Activated naive CD4-positive, alpha-beta T cell (primary cell): ENCODE measurements at places on chromosomes 6 and 20.

- DNase-seq, result no peak
These were observed 622 bp upstream of the KIZ start for GRCh38 chr20:21125072-21125848.

GRCh38 chr20:2845607-2846006 is 5.1 kb downstream of the VPS16 start:
- no peak for DNase-seq

DNA sequence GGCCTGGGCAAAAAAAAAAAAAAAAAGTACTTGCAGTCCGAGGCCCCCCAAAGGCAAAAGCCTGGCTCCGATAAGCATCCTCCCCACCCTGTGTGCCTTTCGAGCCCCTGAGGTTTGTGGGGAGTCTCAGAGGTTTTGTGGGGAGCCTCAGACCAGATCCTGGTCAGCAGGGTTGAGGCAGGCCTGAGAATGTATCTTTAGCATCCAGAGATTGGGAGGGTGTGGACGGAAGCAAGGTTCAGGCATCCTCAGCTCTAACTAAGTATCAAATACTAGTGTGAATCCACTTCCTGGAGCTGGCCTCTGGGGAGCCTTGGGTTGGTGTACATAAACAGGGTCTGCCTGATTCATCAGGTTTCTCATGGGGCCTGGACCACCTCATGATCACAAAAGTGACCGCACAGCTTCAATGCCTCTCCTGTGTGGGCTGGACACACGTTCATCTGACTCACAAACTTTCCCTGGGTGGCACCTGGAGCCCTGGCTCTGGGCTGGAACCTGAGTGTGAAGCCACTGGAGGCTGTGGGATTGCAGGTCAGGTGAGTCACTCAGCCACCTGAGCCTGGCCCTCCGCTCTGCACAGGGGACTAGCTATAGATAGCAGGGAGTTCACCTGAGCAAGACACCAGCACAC is 24.4 kb downstream of the PCMTD2 start:
- DNase-seq, result no peak

DNA sequence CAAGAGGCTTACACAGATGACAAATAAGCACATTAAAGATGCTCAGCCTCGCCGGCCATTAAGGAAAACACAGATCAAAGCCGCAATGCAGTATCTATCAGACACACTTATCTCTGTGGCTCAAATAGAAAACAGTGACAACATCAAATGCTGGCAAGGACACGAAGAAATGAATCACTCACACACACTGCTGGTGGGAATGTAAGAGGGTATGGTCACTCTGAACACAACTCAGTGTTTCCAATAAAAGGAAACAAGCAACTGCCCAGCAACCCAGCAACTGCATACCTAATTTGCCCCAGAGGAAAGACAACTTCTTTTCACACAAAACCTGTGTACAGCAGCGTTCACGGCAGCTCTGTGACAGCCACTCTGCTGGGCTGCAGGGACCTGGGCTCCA is 155.8 kb downstream of the WDR27 start:
- no peak for DNase-seq

- DNase-seq, result no peak
These were observed 11.6 kb upstream of the MAK start for GRCh38 chr6:10849901-10850300.

DNA sequence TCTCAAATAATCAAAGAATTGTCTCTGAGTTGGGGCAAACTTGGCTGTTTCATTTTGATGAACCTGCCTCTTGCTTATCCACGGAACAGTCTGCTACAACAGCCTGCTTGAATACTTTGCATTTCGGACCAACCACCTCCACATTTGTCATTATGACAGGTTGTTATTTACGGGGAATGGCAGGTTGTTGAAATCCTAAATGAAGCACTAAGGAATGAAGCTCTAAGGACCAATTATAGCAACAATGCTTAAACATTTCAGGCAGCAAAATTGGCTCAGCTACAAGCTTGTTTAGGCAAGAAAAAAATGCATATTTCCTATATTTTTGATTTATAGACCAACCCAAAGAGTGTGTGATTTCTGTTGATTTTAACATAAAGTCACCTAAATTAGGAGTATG is 84.5 kb downstream of the MAP3K7 start:
- no peak for DNase-seq

GRCh38 chr6:107369493-107369892 is 89.9 kb downstream of the PDSS2 start:
- DNase-seq, result no peak

DNA sequence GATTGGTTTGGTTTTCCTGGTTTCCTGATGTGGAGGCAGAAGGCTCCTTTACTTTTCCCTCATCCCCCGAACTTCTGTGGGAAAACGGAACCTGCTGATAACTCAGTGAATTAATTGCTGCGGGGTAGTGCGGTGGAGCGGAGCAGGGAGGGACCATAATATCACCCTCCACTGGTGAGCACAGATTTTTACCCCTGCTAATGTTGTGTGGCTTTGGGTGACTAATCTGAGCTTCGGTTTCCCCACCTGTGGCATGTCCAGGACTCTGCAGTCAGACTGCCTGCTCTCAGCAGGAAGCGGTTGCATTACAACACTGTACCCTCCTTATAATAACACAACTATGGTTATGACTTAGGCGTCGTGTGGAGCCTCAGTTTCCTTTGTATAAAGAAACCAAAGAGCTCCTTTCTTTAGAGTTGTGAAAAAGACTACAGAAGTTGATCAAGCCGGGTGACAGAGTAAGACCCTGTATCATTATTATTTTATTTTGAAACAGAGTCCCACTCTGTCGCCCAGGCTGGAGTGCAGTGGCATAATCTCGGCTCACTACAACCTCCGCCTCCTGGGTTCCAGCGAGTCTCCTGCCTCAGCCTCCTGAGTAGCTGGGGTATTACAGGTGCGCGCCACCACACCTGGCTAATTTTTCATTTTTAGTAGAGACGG is 2.2 kb upstream of the ID1 start:
- DNase-seq, result no peak

GRCh38 chr6:145891565-145891964 is 72.6 kb downstream of the SHPRH start:
- DNase-seq, result no peak

DNA sequence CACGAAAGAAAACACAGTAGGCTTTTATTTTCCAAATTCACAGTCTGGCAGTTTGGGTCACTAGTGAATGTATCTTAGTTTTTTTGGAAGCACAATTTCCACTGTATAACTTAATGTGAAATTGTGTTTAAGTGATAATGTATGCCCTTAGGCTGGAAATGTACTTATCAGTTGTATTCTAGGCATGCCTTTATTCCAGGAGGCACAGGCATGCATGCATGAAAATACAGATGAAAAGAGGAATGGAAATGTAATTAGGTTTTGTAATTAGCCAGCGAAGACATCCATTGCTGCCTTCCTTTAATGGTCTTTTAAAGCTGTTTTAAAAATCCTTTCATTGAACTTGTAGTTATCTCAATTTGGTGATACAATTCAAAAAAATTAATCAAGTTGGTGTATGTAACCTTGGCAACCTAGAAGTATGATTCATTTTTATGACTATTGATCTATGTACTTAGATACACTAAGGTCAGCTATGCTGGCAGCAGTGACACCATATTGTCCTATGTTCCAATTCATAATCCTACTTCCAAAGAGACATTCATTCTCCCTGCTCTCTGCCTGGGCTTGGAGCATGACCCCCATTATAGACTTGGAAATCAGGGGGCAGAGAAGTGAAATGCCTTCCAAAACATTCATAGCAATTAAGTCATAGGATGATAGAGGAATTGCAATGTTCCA is 73.1 kb downstream of the SNAP25 start:
- DNase-seq, result no peak

- DNase-seq, result no peak
These were observed 33.5 kb upstream of the PHIP start for GRCh38 chr6:79111549-79111948.

DNA sequence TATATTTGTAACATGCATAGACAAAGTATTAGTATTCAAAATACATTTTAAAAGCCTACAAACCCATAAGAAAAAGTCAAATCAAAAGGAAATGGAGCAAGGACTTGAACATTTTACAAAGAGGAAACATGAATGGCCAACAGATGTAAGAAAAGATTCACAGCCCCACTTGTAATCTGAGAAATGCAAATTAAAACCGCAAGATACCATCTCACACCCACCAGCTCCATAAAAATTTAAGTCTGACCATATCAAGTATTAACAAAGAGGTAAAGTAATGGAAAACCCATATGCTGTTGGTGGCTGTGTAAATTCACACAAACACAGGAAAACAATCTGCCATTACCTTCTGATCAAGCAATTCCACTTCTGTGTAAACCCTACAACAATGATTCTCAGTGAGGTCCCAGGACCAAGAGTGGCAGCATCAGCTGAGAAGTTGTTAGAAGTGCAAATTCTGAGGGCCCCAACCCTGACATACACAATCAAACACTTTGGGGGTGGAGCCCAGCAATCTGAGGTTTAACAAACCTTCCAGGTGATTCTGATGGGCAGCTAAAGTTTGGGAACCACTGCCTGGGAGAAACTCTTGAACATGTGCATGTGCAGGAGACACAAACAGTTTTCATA is 30.9 kb downstream of the BCL2L1 start:
- DNase-seq, result no peak

DNA sequence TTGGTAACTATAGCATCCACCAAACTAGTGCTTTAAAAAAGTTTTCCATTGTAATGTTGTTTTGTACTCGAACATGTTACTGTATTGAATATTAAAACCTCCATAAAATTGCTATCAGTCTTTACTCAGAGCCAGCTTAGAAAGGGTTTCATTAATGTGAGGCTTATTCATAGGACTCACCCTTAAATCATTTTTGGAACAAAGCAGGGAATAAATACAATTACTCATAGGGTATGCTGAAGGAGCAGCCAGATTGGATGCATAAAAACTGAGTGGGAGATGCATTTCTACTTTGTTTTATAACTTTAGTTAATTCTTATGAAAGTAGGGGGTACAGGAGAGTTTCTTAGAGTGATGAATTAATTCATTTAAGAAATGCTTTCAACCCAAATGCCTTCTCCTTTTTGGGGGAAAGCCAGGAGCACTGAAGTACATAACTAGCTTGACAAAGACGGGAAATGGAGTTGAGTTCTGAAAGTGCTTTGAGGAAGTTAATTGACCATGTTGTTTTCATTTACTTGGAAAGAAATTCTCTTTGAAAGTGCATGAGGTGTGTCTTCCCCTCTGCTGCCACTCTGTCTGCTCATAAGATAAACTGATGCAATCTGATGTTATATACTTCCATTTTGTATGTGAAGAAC is 90.3 kb downstream of the RNF144B start:
- no peak for DNase-seq

DNA sequence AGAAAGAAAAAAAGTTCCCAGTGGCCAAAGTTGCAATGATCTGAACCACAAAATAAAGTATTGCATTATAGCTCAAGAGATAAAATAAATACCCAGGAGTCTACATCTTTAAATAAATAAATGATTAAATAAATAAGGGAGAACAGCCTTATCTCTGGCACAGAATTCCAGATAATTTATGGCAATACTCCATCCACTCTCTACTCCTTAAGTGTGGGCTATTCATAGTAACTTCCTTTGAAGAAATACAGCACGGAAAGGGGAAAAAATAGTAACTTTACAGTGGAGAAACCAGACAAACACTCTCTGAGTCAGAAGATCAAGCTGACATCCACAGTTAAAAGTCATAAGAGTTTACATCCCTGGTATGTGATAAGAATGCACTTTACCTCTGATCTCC is 11.6 kb downstream of the AURKA start:
- DNase-seq, result no peak

DNA sequence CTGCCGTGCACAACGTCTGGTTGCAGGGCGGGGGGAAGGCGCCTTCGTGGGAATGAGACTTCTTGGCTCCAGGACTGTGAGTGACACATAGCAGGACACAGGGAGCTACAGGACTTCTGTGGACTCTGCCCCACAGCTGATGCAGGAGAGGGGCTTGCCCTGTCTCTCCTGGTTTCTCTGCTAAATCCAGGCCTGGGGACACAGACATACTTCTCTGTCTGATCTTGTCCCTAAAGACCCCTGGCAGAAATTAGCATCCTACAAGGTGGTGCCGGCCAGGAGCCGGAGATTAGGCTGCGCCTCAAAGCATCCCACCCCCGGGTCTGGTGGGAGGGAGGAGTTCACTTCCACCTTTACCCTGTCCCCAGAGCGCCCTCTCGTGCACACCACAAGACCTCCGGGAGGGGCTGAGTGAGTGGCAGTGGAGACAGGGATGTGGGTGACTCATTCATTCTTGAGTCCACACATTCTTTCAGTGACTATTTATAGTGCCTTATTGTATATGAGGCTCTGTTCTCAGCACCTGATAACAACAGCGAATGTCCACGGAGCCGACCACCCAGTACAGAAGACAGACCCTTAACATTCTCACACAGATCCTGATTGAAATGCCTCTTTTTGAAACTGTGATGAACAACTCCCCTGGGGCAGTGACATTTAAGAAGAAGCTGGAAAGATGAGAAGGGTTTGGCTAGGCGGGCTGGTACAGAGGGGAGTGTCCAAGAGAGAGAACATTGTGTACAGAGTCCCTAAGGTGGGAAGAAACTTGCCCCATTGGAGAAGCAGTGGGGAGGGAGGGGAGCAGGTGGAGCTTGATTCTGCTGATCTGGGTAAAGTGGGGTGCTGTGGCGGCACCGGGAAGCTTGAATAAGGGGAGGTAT is 39.0 kb downstream of the GMPR start:
- DNase-seq, result no peak

DNA sequence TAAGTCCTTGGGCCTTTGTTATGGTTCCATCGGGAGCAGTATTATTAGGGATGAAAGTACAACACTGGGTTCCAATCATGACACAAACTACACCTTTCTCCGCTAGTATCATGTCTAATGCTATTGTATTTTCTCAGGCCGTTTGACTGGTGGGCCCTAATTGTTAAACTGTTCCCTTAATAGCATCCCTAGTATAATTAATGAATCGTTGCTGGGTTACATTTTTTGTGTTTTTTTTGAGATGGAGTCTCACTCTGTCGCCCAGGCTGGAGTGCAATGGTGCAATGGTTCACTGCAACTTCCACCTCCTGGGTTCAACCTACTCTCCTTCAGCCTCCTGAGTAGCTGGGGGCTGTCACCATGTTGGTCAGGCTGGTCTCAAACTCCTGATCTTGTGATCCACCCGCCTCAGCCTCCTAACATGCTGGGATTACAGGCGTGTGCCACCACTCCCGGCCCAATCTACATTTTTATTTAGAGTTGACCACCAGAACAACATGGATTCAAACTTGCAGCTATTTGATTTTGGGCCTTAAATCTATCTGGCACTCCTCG is 4.1 kb upstream of the ZNFX1 start:
- no peak for DNase-seq

- no peak for DNase-seq
These were observed 4.7 kb upstream of the TRMT11 start for GRCh38 chr6:125981571-125982185.

- no peak for DNase-seq
These were observed 20.8 kb downstream of the GFOD1 start for GRCh38 chr6:13466304-13467215.
